ENCODE measurements at places on chromosomes 6 and 20. TPM values are rescaled to one million over a fixed set of nuclear protein-coding genes. Genes with fewer than 3 reads are reported as not detected.

Gene SLC22A7
- total RNA-seq: not detected

Gene MEI4
- total RNA-seq: 0.08 TPM

Gene FAM217A
- total RNA-seq: not detected

Gene ESR1
- total RNA-seq: 0.26 TPM

Gene EYA4
- 55.3 TPM for total RNA-seq

Gene CALHM4
- not detected for total RNA-seq
